Osteoblast (primary cell): ENCODE measurements at places on chromosomes 5 and 9. TPM values are rescaled to one million over a fixed set of nuclear protein-coding genes. Genes with fewer than 3 reads are reported as not detected.

The DPYSL3 gene
- 80.4 and 119 TPM in 2 replicates for total RNA-seq

The TRIM7 gene
- total RNA-seq, result 0.29 and 0.72 TPM in 2 replicates

The RASA1 gene
- 42.4 and 43.8 TPM in 2 replicates for total RNA-seq

The CAVIN4 gene
- total RNA-seq, result 1.4 and 1.5 TPM in 2 replicates

The SOHLH1 gene
- total RNA-seq, result not detected in 2 replicates

The ADAMTS13 gene
- 1.2 and 1.4 TPM in 2 replicates for total RNA-seq

The RABGAP1 gene
- 49.2 and 56.9 TPM in 2 replicates for total RNA-seq

The SLC36A1 gene
- 19.5 and 22.7 TPM in 2 replicates for total RNA-seq

The SOWAHA gene
- under 0.01 and 0.29 TPM in 2 replicates for total RNA-seq

The ELAVL2 gene
- total RNA-seq, result under 0.01 and 0.36 TPM in 2 replicates

The RANBP6 gene
- 19.7 and 19.9 TPM in 2 replicates for total RNA-seq

The CXCL14 gene
- not detected in 2 replicates for total RNA-seq

The PCDHB10 gene
- 2.2 and 2.7 TPM in 2 replicates for total RNA-seq
